ENCODE measurements at places on chromosomes 4 and X.

DNA sequence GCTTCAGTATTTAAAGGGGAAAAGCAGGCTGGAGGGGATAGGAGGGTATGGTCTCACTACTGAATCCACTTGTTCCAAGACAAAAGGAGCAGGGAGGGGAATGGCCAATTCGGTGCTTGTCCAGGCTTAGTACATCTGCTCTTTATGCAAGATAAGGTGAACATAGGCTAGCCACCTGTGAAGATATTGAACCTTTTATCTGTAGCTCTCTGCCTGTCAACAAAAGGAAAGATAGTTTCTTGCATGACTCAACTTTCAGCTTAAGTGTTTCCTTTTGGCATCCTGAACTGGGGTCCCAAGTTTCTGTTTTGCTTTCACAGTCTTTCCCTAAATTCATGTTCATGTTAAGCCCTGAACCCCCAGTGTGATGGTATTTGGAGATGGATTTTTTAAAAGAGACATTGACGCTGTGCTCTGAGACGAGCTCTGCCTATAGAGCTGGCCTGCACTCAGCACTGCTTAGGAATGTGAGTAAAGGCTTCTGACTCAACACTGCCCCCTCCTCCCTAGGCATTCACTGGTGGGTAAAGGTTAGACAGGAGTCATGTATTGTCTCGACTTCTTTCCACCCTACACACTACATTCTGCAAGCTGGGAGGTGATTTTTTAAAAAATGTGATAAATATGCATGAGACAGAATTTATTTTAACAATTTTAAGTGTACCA lies 28.2 kb downstream of the FAM149A start:
- DNase-seq = peak; percentile 64

DNA sequence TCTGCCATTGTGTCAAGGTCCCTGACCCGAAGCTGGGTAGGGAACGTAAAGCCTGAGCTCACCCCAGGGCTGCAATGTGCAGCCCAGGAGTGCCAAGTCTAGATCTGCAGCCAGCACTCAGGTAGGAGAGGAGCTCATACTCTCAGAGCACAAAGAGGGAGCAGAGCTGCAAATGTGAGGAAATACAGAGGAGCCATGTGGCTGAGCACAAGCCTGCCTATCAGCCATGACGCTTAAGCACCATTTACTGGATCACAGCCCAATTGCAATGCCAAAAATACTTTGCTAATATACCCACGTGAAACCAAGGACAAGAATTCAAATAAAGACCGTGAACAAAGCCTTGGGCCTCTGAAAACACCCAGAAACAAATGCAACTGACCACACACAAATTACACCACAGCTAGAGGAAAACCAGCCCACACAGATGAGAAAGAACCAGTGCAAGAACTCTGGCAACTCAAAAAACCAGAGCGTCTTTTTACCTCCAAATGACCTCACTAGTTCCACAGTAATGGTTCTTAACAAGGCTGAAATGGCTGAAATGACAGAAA lies 69.0 kb upstream of the HPF1 start:
- DNase-seq = no peak

GRCh38 chrX:12308420-12308819 lies 170.1 kb downstream of the FRMPD4 start:
- DNase-seq = no peak

DNA sequence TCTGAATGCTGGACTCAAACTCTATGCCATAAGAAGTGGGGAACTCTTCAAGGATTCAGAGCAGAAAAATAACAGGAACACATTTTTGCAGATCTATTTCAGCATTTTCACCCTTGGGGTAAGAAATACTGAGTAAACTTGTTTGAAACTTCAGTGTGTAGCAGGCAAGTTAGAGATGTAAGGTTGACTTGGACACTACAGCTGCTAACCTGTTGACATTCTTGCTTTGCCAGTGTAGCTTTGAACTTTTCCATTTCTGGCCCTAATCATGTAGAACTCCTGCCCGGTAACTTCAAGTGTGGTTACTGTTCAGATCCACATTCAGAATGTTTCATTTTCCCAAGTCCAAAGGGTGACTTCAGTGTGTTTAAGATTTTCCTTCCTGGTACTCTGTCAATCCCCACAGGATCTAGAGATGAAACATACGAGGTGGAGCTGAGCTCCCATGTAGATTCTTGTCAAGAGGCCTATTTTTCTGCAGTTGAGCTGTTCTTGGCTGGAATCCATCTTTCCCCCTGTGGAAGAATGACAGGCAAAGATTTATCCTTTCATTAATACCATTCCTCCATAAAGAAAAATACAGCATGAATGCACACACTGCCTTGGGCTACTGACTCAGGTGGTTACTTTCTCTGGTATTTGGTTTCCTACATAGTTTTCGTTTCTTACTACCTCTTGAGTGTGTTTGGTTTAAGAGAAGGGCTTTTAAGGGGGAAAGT lies 34.1 kb downstream of the FHDC1 start:
- no peak for DNase-seq

- no peak for DNase-seq
These were observed 2.6 kb downstream of the LHFPL1 start for GRCh38 chrX:112677167-112677566.

- DNase-seq = no peak
These were observed 57.8 kb downstream of the SOD3 start for GRCh38 chr4:24853142-24853541.

- no peak for DNase-seq
These were observed 240.8 kb downstream of the DKK2 start for GRCh38 chr4:106795326-106795725.

DNA sequence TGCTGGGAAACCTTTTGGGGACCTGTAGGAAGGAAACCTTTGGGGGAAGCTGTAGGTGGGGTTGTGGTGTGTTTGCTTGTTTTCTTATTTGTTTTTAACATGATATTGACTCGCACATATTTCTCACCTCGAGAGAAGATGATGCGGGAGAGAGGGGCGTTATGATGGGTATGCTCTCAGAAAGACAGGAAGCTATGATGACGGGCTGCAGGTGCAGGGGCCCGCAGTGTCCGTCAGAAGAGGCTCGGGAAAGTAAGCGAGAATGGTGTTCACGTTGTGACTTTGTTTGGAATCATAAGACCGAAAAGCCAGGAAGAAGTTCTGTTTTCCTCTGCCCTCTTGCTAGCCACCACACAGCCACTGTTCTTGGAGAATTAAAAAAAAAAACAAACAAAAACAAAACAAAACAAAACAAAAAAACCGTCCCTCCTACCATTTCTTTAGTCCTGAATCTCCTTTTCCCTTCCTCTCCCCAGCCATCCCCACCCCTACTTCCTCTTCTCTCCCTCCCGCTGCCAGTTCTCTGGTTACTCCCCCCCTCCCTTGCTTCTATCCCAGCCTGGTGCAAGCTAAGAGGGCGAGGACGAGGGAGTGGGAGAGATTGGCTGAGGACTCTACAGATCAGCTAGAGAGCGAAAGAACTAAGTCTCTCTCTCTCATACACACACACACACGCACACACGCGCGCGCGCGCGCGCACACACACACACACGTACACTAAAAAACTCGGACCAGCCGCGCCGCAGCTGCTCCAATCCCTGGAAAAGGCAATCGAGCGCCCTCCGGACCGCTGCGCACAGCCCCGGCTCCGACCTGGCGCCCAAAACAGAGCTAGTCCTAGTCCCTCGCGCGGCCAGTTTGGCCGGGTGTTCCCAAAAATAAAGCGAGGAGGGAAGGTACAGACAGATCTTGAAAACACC lies at the start of gene BMP3:
Gene BMP3 (plus strand): TSS at position 648 of the 920 bp plus-strand sequence. CDS start 577 bp downstream, outside the sequence.
- peak; percentile 66 for DNase-seq

Measured in ecto neural progenitor cell (in vitro differentiated cells).